ENCODE measurements at places on chromosomes 6 and 20.

GRCh38 chr6:51300510-51300909 is 481.8 kb downstream of the TFAP2B start:
- DNase-seq = no peak

GRCh38 chr6:63610944-63611343 is 24.7 kb upstream of the PHF3 start:
- no peak for DNase-seq

DNA sequence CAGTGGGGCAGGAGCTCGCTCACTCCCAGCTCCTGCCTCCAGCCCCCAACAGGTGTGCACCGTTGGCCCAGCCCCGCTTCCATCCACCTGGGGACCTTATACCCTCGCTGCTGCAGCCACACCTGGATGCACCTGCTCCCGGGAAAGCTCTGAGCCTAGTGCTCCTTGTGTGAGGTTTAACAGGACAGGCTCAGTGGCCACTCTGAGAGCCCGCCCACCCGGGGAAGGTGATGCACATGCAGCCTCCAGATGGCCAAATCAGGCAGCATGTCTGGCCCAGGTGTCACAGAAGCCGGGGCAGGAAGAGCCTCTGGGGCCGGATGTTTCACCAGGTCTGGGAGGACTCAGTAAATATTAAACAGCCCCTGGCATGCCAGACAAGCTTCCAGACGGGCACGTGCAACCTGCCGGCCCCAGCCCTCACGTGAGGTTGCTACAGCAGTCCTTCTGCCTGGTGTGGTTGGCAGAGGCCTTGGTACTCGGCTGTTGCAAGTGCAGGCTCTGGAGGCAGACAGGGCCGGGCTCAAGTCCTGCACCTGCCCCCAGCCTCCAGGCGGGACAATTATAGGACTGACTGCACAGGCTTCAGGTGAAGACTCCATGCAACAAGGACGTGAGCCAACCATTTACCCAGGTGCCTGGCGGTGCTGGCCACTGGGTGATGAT is 66.9 kb downstream of the RIPOR3 start:
- DNase-seq = peak; percentile 98

DNA sequence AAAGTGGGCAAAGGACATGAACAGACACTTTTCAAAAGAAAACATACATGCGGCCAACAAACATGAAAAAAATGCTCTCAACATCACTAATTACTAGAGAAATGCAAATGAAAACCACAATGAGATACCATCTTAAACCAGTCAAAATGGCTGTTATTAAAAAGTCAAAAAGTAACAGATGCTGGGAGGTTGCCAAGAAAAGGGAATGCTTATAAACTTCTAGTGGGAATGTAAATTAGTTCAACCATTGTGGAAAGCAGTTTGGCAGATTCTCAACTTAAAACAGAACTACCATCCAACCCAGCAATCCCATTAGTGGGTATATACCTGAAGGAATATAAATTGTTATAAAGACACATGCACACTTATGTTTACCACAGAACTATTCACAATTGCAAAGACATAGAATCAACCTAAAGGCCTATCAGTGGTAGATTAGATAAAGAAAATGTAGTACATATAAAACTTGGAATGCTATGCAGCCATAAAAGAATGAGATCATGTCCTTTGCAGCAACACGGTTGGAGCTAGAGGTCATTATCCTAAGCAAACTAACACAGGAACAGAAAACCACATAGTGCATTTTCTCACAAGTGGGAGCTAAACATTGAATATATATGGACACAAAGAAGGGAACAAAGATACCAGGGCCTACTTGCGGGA is 16.3 kb downstream of the CENPQ start:
- DNase-seq = no peak

GRCh38 chr6:56744528-56744927 is 101.8 kb upstream of the DST start:
- DNase-seq = no peak

DNA sequence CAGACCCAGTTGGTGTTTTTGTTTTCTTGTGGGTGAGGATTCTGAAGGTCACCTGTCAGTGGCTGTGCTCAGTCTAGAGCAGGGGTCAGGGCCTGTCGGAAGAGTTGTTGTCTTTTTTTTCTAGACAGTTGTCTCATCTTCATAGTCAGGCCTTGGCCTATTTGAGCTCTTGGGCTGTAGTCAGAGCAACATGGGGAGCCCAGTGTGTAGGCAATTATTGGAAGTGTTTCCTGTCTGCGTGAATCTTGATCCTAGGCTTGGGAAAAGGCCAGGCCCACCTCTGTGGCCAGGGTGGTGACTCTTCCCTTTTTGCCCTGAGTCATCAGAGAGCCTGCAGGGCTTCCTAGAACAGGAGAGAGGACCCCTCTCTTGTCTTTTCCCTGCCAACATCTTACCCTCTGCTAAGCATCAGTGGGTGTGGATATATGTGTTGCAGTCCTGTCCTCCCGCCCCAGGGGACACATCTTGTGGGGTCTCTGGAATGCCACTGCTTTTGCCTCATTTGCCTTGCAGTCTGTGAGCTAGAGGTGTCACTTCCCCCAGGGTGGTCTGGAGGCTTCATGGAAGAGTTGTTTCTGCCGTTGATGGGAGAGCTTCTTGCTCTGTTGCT is 11.4 kb downstream of the TJAP1 start:
- DNase-seq = no peak

DNA sequence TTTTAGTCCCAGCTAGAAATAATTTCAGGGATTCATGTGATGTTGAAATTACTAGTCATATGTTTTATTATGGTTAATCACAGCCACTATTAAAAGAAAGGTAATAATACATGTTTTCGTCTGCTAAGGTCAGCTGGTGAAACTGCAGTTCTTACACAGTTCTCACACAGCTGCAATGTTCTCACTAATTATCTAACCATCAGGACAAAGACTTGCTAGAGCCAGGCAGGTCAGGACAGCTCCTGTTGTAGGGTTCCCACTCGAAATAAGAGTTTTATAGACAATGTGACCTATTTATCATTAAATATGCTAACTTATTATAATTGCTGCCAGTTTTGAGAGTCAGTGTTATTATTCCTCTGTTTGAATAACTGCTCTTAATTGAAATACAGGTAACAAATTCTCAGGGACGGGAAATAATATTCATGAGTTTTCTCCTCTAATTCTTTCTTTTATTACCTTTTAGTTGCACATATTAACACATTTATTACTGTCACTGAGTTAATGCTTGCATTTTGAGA is 97.9 kb downstream of the GJA1 start:
- DNase-seq = no peak

GRCh38 chr20:50588034-50588736 is 78.0 kb downstream of the PTPN1 start:
- DNase-seq = peak; percentile 77

DNA sequence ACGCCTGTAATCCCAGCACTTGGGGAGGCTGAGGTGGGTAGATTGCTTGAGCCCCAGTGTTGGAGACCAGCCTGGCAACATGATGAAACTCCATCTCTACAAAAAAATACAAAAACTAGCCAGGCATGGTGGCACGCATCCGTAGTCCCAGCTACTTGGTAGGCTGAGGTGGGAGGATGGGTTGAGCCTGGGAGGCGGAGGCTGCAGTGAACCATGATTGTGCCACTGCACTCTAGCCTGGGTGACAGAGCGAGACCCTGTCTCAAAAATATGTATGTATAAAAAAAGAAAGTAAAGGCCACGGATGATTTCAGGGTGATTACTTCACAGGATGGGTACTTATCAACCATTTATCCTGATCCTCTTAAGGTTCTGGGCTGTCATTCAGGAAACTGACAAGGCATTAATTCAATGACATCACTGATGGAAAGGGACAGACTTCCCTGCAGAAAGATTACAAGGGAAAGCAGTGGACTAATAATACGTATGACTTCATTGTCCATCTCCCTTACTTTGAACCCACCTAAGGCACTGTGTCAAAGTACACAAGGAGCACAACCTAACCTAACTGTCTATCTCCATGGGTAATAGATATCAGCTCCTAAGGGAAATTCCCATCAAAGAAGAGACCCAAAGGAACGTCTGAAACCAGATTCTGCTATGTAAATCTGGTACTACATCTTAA is 61.2 kb downstream of the ZMYND8 start:
- DNase-seq = no peak

- DNase-seq = no peak
Observed at GRCh38 chr6:32956176-32956575, 3.3 kb upstream of the HLA-DMA start.

DNA sequence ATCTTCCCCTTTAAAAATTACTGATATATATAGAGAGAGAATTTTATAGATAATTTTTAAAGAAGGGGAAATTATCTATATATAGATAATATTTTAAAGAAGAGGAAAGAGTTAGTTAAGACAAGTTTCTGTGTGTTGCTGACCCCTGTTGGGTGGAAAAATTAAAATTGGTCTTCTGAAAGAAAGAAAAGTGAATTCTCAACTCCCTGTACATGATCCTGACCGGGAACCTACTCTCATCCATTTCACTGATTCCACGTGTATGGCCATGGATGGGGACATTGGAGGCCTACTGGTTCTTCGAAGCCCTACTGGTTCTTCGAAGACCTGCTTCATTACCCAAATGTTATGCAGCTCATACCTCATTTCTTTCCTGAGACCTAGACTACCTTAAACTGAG is 53.0 kb upstream of the TCF21 start:
- no peak for DNase-seq

- DNase-seq = no peak
Observed at GRCh38 chr20:22924949-22925612, 110.0 kb upstream of the SSTR4 start.

DNA sequence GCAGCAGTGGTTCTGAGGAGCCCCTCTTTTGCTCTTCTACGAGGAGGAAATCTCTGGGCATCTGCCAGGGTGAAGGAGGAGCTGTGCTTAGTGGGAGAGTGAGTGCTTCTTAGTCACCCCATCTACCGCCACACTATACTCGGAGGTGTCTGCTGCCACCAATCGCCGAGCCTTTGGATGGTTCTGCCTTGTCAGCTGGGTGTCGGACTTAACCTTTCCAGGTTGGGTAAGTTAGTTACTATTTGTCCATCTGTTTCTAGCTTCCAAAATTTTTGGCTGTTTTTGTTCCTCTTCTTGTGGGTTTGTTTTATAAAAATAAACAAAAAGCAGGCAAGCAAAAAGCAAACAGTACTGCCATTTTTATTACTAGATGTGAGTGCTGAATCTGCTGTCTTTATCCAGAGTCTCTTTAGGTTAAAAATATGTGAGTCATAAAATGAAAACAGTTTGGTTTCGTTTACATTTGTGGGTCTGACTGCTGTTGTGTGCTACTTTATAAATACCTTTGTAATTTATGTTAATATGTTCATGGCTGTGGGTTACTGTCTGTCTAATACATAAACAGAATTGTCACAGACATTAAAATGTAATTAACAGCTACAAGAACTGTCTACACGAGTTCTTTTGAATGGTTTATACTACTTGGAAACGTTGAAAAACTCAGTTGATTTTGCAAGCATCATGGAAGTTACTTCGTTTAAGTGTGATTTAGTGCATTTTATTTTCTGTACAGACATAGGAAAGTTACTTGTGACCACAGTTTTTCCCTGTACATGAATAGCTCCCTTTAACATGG is 89.2 kb downstream of the ARID1B start:
- DNase-seq = no peak

GRCh38 chr6:44342052-44342451 is 398 bp upstream of the SPATS1 start:
- no peak for DNase-seq

- DNase-seq = no peak
Observed at GRCh38 chr6:160139420-160139851, 17.8 kb downstream of the SLC22A1 start.

DNA sequence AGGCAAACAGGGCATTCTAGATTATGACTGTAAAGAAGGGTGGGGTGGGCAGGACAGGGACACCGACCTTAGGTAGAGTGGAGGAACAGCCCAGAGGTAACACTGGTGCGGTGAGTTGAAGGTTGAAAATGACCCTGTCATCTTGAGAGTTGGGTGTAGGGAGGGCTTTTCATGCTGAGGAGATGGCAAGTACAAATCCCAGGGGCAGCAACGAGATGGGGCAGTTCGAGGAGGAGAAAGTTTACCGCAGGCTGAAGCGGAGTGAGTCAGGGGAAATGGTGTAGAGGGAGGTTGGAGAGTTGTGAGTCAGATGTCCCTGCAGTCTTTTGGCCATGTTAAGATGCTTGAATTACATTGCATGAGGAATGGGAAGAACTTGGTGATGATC is 101.1 kb downstream of the HIVEP1 start:
- no peak for DNase-seq

DNA sequence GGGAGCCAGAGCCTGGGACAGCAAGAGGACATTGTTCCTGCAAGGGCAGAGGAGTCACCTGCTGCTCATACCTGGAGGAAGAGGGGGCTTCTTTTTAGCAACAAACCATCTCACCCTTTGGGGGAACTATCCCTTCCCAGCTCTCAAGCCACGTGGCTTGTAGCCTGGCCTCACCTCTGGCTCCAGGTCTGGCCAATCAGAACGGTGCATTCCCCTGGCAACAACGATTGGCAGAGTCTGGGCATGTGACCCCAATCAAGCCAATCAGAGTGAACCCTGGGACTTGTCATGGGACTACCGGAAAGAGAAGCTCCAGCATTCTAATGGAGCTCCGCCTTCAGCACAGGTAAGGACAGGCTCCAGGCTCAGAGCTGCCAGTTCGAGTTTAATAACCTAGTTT is 33.6 kb downstream of the KCNB1 start:
- DNase-seq = no peak

GRCh38 chr6:45692021-45692420 is 314.3 kb upstream of the SUPT3H start:
- no peak for DNase-seq

DNA sequence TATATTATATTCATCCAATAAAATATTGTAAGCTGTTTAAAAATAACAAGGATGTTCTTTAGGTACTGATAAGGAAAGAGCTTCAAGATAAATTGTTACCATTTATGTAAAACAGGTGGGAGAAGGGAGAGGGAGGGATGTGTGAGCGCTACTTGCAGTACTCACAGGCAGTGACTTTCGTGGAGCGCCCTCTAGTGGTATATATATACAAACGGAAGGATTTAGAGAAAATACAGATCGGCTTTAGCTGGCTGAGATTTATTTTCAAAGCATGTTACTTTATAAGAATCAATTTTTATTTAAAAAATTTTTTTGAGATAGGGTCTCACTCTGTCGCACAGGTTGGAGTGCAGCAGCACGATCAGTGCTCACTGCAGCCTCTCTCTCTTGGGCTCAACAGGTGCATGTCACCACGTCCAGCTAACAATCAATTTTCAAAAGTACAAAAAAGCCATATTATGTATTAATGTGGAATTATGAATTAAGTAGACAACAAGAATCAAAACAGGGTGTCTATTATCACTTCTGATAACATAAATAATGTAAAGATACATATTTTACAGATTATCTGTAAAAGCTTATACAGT is 3.3 kb upstream of the MOG start:
- peak; percentile 83 for DNase-seq
